ENCODE measurements at places on chromosomes 3 and 15. TPM values are rescaled to one million over a fixed set of nuclear protein-coding genes. Genes with fewer than 3 reads are reported as not detected.

- DNase-seq, result peak; percentile 40
- no peaks in the 10 kb centered on the region for H3K36me3 ChIP-seq
- H3K4me3 ChIP-seq, result no peak overlapping the region
- H3K4me1 ChIP-seq, result no peaks in the 10 kb centered on the region
- H3K27ac ChIP-seq, result no peak overlapping the region
Observed at GRCh38 chr15:29124581-29125381, 144.8 kb downstream of the NSMCE3 start.

- no peaks in the 10 kb centered on the region for H3K4me1 ChIP-seq
- no peak overlapping the region for H3K4me3 ChIP-seq
- no peak overlapping the region for H3K27ac ChIP-seq
- H3K27me3 ChIP-seq, result no peaks in the 10 kb centered on the region
- DNase-seq, result no peak
Observed at GRCh38 chr15:57780471-57780870, 74.0 kb downstream of the POLR2M start.

DNA sequence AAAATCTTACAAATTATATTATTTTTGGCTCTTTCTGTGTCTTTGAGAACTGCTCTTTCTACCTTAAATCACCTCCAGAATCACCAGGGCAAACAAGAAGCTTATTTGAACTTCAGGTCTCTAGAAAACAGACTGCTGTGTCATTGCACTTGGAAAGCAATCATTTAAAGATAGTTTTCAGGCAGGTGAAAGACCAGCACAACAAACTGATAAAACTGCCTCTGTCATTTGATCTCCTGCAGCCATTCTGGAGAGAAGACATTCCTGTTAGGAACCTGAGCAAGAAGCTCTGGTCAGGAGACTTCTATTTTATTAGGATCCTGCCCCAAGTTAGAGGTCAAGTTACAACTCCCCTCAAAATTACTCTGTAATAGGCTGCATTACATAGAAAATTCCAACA is 50.7 kb upstream of the AP4E1 start:
- no peak for DNase-seq
- H3K4me3 ChIP-seq, result no peak overlapping the region
- no peaks in the 10 kb centered on the region for H3K27me3 ChIP-seq
- H3K4me1 ChIP-seq, result no peaks in the 10 kb centered on the region
- no peak overlapping the region for H3K27ac ChIP-seq

DNA sequence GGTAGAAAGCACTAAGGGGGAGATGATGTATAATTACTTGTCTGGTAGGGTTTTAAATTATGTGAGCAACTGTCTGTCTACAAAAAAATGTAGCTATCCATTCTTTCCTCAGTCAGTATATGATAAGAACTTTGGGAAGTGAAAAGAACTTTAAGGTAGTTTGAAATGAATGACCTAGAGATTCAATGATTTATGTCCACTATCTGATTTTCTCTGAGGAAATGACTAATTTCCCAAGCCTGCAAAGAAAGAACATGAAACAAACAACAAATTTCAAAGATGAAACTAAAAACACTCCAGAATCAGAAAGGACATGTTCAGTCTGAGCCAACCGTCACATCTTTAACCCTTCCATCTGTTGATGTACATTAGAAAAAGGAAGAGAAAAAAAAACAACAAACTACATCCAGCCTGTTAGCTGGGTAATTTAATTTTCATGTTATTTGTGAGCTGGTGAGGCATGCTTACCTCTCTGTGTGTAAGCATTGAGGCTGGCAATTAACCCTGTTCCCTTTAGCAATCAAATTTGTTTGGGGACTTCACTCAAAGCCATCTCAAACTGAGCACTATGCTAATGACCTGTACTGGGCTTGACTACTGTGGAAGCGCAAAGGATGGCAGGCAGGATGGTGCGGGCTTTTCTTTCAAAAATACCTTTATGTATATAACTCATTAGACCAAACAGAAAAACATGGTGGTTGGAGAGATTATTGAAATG is 220.1 kb downstream of the TUSC7 start:
- no peaks in the 10 kb centered on the region for H3K27me3 ChIP-seq
- H3K4me3 ChIP-seq, result no peak overlapping the region
- no peaks in the 10 kb centered on the region for H3K36me3 ChIP-seq
- no peak overlapping the region for H3K27ac ChIP-seq
- no peak for DNase-seq
- no peaks in the 10 kb centered on the region for H3K4me1 ChIP-seq

- no peaks in the 10 kb centered on the region for H3K36me3 ChIP-seq
- H3K4me1 ChIP-seq, result no peaks in the 10 kb centered on the region
- no peak for DNase-seq
- no peak overlapping the region for H3K4me3 ChIP-seq
Observed at GRCh38 chr3:119235151-119235550, 5.5 kb downstream of the B4GALT4 start.

GRCh38 chr3:132136334-132136716 is 101.5 kb upstream of the CPNE4 start:
- DNase-seq, result no peak
- no peaks in the 10 kb centered on the region for H3K36me3 ChIP-seq
- no peak overlapping the region for H3K27ac ChIP-seq
- no peaks in the 10 kb centered on the region for H3K27me3 ChIP-seq

DNA sequence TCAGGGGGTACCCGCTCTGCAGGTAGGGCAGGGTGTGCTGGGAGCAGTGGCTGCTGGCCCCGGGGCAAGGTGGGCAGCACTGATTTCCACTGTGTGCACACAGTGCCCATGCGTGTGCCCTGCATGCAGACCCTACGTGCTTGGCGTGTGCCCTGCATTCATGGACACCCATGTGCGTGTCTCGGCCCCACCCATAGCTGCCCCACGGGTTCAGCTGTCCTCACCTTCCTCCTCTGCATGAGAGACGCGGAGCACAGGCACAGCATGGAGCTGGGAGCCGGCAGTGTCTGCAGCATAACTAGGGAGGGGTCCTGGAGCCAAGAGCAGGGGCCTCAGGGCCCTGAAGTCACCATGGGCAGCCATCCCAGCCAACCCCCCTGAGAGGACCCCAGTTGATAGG is 1.6 kb upstream of the UCN2 start:
- H3K36me3 ChIP-seq, result no peaks in the 10 kb centered on the region
- H3K27me3 ChIP-seq, result no peaks in the 10 kb centered on the region
- no peaks in the 10 kb centered on the region for H3K4me1 ChIP-seq
- H3K4me3 ChIP-seq, result no peak overlapping the region

GRCh38 chr3:160956785-160957184 is 148.4 kb downstream of the B3GALNT1 start:
- no peaks in the 10 kb centered on the region for H3K36me3 ChIP-seq
- H3K4me1 ChIP-seq, result no peaks in the 10 kb centered on the region
- DNase-seq, result no peak
- no peaks in the 10 kb centered on the region for H3K27me3 ChIP-seq

DNA sequence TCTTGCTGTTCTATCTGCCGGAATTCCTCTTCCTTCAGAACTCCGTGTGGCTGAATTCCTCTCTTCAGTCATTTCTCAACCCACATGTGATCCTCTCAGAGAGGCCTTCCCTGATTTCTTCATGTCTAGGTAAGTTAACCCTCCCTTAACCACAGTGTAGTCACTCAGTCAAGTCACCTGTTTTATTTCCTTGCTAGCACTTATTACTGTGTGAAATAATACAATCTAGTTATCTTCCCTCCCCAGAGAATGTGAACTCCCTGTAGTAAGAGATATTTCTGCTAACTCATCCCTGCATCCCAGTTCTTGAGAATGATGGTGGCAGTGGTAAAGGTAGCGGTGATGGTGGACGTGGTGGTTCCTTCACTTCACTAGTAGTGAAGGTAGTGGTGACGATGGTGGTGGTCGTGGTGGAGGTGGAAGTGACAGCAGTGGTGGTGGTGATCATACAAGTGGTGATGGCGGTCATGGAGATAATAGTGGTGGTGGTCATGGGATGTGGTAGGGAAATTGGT is 33.3 kb downstream of the COL6A5 start:
- no peak for DNase-seq
- no peaks in the 10 kb centered on the region for H3K27me3 ChIP-seq
- no peaks in the 10 kb centered on the region for H3K4me1 ChIP-seq
- no peak overlapping the region for H3K4me3 ChIP-seq
- H3K36me3 ChIP-seq, result no peaks in the 10 kb centered on the region

- H3K4me1 ChIP-seq, result no peaks in the 10 kb centered on the region
- no peak overlapping the region for H3K4me3 ChIP-seq
- H3K27me3 ChIP-seq, result no peaks in the 10 kb centered on the region
- DNase-seq, result no peak
- no peak overlapping the region for H3K27ac ChIP-seq
- no peaks in the 10 kb centered on the region for H3K36me3 ChIP-seq
Observed at GRCh38 chr15:35679186-35679585, 133.2 kb upstream of the DPH6 start.

- no peaks in the 10 kb centered on the region for H3K4me1 ChIP-seq
- no peak for DNase-seq
- no peaks in the 10 kb centered on the region for H3K36me3 ChIP-seq
- no peaks in the 10 kb centered on the region for H3K27me3 ChIP-seq
- H3K4me3 ChIP-seq, result peak overlapping the region; percentile 54
Observed at GRCh38 chr3:10504171-10505049, 976 bp downstream of the ATP2B2 start.

DNA sequence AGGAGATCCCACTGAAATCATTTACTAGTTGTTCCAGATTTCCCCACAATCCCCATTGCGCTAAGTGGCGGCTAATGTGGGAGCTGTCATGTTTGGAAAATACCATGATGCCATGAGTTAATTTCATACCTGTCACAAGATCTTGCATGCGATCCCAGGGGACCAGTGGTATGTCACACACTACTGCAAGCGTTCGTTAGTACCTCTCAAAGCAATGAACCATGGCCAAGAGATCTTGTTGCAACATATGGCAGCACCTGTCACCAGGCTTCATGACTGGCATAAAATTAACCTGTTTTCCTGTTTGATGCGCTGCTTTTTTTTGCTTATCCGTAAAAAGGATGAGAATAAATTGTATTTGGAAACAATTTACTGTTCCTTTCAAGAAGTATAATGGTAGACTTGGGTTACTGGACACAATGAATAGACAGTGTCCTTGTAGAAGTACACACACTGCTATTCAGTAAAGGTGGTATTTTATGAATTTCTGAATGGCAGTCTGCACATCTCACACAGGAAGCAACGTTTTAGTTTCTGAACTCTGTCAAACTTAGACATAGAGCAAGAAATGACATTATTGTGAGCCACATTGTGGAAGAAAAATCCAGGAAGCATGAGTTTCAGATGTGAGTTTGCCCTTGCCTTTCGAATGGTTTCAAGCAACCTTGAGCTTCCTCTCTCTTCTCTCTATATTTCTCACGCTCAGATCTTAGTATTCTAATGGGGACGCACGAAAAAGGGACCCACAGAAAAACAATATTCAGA is 81.9 kb downstream of the CHL1 start:
- H3K27ac ChIP-seq, result no peak overlapping the region
- no peaks in the 10 kb centered on the region for H3K4me1 ChIP-seq
- no peaks in the 10 kb centered on the region for H3K27me3 ChIP-seq

DNA sequence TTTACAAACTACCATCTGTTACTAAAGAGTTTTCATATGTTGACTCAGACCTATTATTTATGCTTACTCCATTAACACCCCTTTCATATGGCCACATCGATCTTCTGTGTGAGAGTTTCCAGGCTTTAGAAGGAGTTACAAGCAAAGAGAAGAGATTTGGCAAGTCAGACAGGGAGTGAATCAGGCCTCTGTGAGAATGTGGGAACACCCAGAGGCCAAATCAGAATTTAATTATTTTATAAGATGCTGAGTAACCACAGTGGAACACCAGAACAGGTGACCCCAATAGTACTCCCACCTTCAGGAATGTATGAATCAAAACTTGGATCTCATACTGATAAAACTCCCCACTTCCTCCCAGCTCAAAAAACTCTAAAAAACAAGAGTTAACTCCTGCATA is 42.0 kb downstream of the IFT57 start:
- H3K4me3 ChIP-seq, result no peak overlapping the region
- H3K4me1 ChIP-seq, result no peaks in the 10 kb centered on the region
- no peaks in the 10 kb centered on the region for H3K27me3 ChIP-seq
- no peak for DNase-seq
- H3K36me3 ChIP-seq, result no peaks in the 10 kb centered on the region

DNA sequence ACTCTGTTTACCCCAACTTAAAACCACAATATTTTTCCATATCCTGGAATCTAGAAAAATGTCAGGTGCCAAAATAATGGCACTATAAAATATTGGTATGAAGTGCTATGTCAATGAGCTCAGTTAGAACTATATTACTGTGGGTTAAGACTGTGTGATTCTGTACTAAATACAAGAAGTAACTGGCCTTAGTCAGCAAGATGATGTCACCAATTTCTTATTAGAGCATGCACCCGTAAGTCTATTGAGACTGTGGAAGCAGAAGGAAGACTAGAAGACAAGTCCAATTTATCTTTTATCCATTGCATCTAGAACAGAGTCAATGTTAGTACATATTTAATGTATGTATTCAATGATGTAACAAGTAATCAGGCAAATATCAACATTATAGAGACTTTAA is 25.0 kb downstream of the LRRC58 start:
- H3K4me3 ChIP-seq, result no peak overlapping the region
- no peaks in the 10 kb centered on the region for H3K36me3 ChIP-seq
- no peaks in the 10 kb centered on the region for H3K27me3 ChIP-seq
- no peak for DNase-seq
- H3K4me1 ChIP-seq, result no peaks in the 10 kb centered on the region
- no peak overlapping the region for H3K27ac ChIP-seq

DNA sequence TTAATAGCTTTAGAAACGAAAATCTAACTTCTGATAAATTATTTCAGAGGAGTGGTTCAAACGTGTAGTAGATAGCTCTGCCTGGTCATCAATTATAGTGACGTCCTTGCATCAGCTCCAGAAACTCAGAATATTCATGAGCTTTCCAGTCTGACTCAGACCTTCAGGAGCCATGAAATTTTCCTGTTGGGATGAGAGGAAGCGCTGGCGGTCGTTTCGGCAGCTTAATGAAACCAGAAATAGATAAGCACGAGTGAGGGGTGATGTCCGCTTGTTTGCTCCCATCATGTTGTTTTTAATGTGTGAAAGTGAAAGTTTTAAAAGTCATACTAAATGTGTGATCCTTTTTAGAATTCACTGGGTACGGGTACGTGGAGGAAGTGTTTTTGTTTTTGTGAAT is 141.1 kb downstream of the PGPEP1L start:
- no peaks in the 10 kb centered on the region for H3K27me3 ChIP-seq
- H3K27ac ChIP-seq, result peak overlapping the region; percentile 56
- H3K36me3 ChIP-seq, result no peaks in the 10 kb centered on the region
- no peaks in the 10 kb centered on the region for H3K4me1 ChIP-seq

DNA sequence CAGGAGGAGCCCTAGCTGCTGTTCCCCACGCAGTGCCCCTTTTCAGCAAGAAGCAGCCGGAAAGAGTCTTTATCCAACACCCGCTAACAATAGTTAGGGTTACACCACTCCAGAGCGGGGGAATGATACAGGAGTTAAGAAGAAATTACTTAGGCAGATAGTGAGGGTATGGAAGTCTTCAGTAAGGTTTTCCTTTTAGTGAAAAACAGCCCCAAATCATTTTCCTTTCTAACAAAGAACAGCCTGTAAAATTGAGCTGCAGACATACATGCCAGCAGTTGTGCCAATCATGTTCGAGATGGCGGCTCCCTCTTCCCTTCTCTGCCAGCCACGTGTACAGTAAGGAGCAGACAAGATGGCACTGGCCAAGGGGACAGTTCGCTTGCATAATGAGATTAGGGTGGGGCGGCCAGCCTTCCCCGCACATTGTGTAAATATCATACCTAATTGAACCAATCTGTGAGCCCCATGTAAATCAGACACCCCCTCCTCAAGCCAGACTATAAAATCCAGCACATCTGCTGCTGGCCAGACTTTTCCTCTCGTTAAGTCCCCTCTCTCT is 18.5 kb upstream of the SENP5 start:
- H3K27ac ChIP-seq, result no peak overlapping the region
- no peaks in the 10 kb centered on the region for H3K27me3 ChIP-seq
- no peak for DNase-seq

GPR149 gene
- not detected for total RNA-seq

UACA gene
- 19.5 TPM for total RNA-seq

GOLGA8G gene
- total RNA-seq, result not detected

GASK1A gene
- 6.3 TPM for total RNA-seq

ROBO2 gene
- total RNA-seq, result 1.0 TPM

TAMM41 gene
- total RNA-seq, result 8.3 TPM

SGO1 gene
- total RNA-seq, result 0.20 TPM

CCR8 gene
- total RNA-seq, result not detected

DGKG gene
- 1.8 TPM for total RNA-seq
